ENCODE measurements at places on chromosomes 11 and 22.

DNA sequence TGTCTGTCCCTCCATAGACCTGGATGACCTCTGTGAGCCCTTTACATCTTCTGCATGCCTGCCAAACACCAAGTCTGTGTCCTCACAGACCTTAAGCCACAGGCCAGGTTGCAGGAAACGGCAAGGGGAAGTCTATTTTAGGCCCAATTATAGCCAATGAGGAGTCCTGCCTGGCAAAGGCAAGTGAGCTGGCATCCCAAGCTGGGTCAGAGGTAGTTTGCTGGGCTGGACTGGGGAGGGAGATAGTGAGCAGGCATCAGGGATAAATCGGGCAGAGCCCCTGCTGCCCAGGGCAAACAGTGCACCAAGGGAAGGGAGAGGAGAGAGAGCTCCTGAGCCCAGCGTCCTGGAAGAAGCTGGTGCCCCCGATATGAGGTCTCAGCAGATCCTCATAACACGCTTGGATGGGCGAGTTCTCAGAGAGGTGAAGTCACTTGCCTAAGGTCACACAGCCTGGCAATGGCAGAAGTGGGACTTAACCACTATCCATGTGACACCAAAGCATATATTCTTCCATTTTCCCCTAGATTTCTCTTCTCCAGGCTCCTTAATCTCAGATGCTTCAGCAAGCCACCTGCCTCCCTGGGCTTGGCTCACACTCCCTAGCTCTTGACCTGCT is 3.7 kb upstream of the RELT start:
- peaks cover 9% of the 10 kb centered on the region for H3K36me3 ChIP-seq
- H3K4me1 ChIP-seq = peaks cover 30% of the 10 kb centered on the region
- H3K4me3 ChIP-seq = no peak overlapping the region
- DNase-seq = no peak
- peaks cover 10% of the 10 kb centered on the region for H3K27me3 ChIP-seq
- no peak overlapping the region for H3K27ac ChIP-seq

GRCh38 chr11:62671608-62672389 is at the start of the genes LBHD1 and UQCC3:
TSS of gene LBHD1 (minus strand) at chr11:62672267. CDS start at chr11:62670031, 2,236 bp downstream.
TSS of gene UQCC3 (plus strand) at chr11:62671673. CDS start at chr11:62671746, 73 bp downstream.
- no peaks in the 10 kb centered on the region for H3K27me3 ChIP-seq
- H3K27ac ChIP-seq = peak within 1 kb of the TSS; percentile 98
- H3K4me3 ChIP-seq = peak within 1 kb of the TSS; percentile 99
- peaks cover 46% of the 10 kb centered on the region for H3K4me1 ChIP-seq
- H3K36me3 ChIP-seq = peaks cover 29% of the 10 kb centered on the region

GRCh38 chr22:42134100-42135020 is 3.8 kb upstream of the CYP2D6 start:
- H3K4me3 ChIP-seq = no peak overlapping the region
- peak overlapping the region; percentile 74 for H3K27ac ChIP-seq
- H3K4me1 ChIP-seq = peaks cover 9% of the 10 kb centered on the region
- no peaks in the 10 kb centered on the region for H3K27me3 ChIP-seq
- H3K36me3 ChIP-seq = peaks cover 11% of the 10 kb centered on the region

DNA sequence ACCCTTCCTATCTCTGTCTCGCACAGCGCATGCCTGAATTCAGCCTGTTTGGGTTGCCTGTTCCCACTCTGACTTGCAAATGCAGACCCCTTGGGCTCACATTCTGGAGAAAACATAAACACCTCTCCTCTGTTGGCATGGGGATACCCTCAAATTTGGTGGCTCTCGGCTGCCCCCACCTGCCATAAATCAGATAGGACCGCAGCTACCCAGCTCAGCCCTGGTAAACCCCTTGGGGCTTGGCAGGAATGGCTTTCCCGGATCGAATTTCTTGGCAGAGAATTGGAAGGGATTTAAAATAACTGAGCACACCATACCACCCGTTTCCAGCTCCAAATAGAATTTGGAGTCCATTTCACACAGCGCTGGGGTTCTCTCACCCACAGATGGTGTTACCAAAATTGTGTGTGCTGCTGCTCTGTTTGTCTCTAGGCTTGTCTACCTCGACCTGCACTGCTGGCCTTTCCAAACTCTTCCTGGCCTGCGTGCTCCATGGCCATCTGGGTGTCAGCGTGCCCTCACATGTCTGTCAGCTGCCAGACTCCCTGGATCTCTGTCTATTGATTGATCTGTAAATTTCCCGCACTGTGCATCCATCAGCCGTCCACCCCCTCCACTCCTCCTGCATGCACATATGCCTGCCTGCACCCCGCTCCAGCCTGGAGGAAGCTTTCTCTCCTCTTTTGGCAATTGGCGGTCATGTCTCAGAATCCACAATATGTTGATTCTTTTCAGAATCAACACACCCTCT is 134.0 kb downstream of the NTM start:
- H3K4me3 ChIP-seq = peak overlapping the region; percentile 61
- H3K4me1 ChIP-seq = peaks cover 61% of the 10 kb centered on the region
- DNase-seq = peak; percentile 59
- peaks cover 12% of the 10 kb centered on the region for H3K27me3 ChIP-seq

DNA sequence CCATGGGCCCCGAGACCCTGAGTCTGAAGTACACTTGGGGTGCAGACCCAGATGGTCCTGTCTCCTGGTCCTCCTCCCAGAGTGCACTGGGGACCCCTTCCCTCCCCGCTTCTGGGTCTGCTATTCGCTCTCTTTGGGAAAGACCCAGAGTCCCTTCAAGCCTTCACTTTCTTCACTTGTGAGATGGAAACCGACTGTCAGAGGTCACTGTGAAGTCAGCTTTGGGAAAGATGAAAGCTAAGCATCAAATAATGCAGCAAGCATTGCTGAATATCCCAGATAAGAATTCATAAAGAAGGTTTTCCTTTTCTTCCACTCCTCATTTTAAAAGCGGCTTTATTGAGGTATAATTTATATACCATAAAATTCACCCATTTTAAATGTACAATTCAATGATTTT is 105.0 kb upstream of the CSNK2A3 start:
- H3K4me1 ChIP-seq = peaks cover 33% of the 10 kb centered on the region
- no peak overlapping the region for H3K4me3 ChIP-seq
- DNase-seq = no peak

GRCh38 chr11:5809905-5810795 is 1.4 kb downstream of the OR52N2 start:
- H3K4me3 ChIP-seq = no peak overlapping the region
- H3K4me1 ChIP-seq = peaks cover 17% of the 10 kb centered on the region
- no peaks in the 10 kb centered on the region for H3K36me3 ChIP-seq
- peaks cover 12% of the 10 kb centered on the region for H3K27me3 ChIP-seq

DNA sequence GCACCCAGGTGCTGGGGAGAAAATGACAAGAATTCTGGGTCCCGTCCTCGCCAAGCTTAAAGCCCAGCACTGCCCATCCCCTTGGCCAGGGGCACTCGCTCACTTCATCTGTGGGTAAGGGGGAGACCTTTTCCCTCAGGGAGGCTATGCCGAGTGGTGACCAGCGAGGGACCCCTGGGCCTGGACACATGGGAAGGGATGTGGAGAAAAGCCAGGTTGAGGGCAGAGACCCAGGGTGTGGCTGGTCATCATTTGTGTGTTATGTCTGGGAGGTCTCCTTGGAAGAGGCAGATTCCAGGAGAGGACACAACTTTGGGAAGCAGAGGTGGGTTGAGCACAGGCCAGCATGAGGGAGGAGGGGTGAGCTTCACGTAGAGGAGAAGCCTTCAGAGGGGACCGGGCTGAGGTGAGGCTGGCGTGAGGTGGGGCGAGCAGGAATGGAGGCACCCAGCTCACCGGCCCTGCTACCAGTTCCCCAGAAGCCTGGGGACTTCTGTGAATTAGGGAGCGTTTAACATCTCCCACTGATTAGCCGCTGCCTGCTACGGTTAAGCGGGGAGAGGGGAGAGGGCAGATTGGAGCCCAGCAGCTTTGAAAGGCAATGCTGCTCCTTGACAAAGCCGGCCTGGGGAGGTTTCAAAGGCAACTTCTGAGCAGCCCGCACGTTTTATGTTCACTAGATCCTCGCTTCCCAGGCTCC is 25.8 kb upstream of the NECTIN1 start:
- peaks cover 32% of the 10 kb centered on the region for H3K4me1 ChIP-seq

DNA sequence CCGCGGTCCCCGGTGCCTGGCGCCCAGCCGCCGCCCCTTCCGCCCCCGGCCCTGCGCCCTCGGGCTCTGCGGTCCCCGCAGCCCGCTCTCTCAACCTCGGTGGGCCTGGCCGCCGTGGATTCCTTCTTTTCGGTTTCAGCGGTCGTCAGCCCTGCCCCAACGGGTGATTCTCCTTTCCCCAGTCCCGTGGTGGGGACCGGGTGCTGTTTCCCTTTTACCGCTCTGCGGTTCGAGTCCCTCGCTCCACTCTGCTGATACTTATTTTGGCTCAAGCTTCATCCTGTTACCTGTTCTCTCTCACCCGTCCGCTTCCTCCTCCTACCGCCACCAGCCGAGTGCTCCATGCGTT is 494 bp downstream of the ZDHHC5 start:
- DNase-seq = no peak
- peak overlapping the region; percentile 99 for H3K4me3 ChIP-seq
- H3K36me3 ChIP-seq = peaks cover 16% of the 10 kb centered on the region
- peak overlapping the region; percentile 99 for H3K27ac ChIP-seq
- H3K27me3 ChIP-seq = peaks cover 2% of the 10 kb centered on the region
- H3K4me1 ChIP-seq = peaks cover 54% of the 10 kb centered on the region
